ENCODE measurements at places on chromosomes 3 and 15.
A peak's percentile ranks its signal among the peaks of the same experiment; 100 is the strongest.

DNA sequence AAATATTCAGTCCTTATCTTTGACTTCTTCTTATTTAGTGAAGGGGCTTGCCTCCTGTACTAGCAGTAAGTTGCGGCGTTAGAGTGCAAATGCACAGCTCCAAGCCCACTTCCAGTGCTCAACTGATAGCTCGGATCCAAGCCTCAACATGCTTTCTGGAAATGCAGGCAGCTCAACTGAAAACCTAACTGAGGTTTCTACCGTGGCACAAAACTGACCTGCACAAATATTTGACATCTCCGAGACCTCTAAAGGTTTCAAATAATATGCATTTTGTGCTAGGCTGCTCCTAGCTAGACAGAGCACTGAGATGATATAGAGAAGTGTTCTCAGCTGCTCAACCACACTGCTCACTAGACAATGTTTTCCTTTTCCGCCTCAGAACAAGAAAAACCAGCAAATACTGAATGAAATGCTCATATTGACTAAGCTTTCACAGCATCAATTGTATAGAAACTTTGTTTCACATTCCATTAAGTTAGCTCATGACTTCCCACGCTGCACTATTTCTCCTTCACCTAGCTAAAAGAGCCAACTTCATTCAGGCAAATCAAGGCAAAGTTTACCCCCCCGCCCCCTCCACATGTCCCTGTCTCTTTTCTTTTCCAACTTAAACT, 822 bp downstream of the ZNF385D start:
- no peak for DNase-seq

- DNase-seq, result no peak
Measured at GRCh38 chr3:133828576-133829309, 23.1 kb downstream of the SRPRB start.

DNA sequence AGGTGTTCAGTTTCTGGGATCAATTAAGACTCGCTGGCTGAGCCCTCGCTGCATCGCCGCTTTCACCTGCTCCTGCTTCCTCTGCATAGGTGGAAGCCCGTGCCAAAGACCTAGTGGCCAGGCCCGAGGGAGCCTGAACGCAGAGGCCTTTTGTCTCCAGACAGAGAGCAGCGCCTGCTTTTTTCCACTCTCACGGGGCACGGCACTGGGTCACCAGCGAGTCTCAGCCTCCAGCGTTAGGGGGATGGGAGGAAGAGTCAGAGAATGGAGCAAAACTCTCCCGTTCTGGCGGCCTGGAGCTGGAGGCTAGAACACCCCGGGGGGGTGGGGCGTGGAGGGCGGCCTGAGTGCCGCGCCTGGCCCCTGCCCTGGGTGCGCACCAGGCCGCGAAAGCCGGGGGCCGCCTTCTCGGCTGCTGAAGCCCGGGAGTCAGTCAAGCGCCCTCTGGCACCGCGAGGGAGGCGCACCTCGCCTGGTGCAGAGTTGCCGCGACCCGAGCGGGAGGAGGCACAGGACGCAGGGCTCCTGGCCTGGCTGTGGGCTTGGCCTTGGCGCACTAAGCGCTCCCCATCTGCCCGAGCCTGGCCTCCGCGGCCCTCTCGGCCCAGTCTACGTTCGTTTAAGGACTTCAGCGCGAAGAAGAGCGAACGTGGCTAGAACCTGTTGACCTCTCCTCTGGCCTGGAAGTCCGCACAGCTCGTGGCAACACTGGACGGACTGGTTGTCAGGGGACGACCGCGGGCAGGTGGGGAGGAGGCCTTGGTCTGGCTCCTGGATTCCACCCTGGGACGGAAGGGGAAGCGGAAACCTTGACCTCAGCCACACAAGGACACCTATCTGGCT, 21.5 kb downstream of the NR2F2 start:
- DNase-seq, result no peak

- DNase-seq, result no peak
Measured at GRCh38 chr3:142501004-142501926, 53.4 kb upstream of the XRN1 start.

GRCh38 chr15:38424101-38424552, 29.8 kb upstream of the FAM98B start:
- no peak for DNase-seq

DNA sequence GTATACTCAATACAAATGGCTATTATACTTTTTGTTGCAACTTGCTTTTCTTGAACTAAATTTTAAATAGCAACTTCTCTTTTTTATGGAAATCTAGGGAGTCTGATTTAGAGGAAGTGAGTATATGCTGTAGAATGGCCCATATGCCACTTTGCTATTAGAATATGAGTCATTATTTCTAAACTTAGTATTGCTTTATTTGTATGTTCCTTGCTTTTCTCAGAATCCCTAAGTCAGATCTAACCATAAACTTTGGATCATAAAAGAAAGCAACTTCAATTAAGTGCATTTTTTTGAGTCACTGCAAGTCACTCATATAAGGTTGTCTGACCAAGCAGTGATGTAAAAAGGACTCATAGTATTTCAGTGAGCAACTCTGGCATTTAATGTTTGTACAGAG, 17.5 kb upstream of the SPTSSB start:
- no peak for DNase-seq

- no peak for DNase-seq
Measured at GRCh38 chr3:194368918-194369317, 625 bp downstream of the LRRC15 start.

DNA sequence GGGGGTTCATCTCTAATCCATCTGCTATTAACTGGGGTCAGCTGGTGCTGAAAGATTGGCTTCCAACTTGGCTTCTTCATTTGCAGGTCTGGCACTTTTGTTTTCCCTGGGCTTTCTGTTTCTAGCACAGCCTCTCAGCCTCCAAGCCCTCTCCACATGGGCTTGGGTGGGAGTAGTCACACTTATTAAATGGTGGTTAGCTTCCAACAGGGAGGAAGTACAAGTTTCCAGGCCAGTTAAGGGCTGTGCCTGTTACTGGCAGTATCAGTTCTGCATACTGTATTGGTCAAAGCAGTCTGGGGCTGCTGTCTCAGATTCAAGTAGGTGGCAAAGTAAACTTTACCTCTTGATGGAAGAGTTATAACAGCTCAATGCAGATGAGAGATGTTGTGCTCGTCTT, 627.1 kb upstream of the CCDC54 start:
- no peak for DNase-seq

- no peak for DNase-seq
Measured at GRCh38 chr15:81534124-81534523, 160.1 kb upstream of the TMC3 start.

DNA sequence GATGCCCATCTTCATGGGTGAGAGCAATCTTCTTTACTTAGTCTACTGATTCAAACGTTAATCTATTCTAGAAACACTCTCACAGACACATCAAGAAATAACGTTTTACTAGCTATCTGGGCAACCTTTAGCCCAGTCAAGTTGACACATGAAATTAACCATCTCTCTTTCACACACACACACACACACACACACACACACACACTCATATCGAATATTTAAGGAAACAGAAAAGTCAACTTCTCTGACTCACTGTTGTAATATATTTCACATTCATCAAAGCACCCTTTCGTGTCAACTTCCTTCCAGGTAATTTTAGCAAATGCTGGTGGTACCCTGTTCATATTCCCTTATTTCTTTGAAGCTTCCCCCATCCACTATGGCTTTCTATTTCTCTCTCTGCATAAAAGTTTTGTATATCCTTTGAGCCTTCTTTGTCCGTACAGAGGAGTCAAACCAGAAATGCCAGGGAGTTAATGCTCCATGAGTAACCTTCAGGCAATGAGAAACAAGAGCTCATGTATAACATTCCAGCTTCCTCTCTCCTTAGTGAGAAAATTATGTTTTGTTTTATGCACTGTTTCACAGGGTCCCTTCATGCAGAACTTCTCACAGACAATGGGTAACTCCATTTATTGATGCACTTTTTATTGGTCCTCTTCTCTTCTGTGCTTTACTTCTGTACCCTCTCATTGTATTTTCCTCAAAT, 335.5 kb upstream of the CBLB start:
- no peak for DNase-seq

DNA sequence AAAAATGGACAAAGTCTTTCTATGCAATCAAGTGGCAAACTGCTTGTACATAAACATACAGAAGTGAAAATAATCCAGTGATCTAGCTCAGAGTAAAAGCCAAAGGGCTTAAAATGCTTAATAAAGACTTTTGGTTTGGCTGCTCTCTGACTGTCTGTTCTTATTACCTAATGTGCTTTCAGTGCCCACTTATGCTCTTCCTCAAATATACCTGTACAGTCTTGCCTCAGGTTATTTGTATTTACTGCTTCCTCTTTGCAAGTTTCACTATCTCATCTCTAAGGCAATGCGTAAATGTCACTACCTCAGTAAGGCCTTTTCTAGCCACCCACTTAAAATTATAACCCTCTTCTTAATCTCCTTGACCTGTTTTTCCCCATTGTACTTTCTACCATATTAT, 171.8 kb downstream of the EPHA6 start:
- DNase-seq, result no peak

- peak; percentile 85 for DNase-seq
Measured at GRCh38 chr3:27666708-27667107, 55.4 kb downstream of the EOMES start.

- DNase-seq, result no peak
Measured at GRCh38 chr3:125594125-125594524, 1.2 kb downstream of the OSBPL11 start.

- no peak for DNase-seq
Measured at GRCh38 chr3:54582424-54582823, 345.4 kb downstream of the LRTM1 start.

- DNase-seq, result no peak
Measured at GRCh38 chr3:14798231-14798630, 20.5 kb upstream of the FGD5 start.

DNA sequence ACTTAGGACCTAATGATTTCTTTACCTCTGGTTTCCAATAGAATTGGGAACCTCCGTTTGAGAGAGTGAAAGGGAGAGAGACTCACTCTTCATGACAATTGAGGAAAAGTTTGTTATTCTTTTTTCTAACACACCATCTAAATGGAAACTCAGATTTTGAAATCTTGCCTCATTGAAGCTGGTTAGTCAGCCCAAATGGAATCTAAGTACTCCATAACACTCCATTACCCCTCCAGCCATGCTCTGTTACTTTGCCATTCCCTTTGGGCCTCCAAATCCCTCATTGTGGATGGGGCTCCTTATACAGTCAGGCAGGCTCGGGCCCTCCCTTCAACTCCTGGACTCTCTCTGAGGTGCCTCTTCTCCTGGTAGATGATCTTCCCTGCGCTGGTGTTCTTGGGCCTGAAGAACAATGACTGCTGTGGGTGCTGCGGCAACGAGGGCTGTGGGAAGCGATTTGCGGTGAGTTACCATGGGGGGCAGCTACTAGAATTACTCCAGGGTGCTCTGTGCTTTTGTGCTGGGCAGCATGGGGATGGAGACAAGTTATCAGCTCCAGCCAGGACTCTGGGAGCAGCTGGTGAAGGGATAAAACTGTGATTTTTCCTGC, 1.1 kb downstream of the TM4SF4 start:
- no peak for DNase-seq

DNA sequence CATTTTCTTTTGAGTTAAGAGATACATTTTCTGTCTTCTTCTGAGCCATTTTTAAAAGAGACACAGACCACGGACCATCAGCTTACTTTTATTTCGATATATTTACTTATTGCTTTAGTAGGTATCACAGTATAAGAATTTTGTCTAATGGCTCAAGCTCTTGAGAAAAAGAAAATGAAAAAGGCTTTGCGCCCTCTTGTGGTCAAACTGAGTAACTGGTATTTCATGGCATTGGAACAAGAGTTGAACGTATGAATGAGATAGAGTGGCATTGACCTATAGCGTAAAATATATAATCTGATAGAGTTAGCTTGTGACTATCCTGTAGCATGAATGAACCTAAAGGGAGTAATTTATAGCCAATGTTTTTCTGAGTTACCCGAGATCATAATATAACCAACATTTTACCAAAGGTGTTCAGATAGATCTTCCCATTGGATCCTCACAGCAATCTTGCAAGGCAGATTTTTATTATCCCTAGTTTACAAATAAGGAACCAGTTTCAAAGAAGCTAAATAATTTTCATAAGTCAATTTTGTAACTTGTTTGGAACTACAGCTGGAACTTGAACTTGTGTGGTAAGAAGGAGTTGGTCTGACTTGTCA, 154.6 kb downstream of the POLR2M start:
- DNase-seq, result peak; percentile 57

DNA sequence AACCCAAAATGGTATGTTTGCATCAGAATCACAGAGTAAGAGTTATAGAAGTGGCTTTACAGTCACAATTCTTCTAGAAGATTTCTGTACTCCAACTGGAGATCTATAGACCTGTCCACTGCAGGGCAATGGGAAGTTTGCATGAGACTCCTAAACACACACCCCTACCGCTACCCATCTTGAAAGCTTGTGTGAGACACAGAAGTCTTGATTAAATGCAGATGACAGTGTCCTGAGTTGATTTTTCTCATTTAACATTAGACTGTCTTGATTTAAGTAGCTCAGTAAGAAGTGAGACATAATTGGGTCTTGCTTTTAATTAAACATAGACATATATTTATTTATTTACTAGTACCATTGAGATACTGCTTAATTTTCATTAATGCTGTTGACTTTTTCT, 54.4 kb downstream of the CD47 start:
- DNase-seq, result no peak

DNA sequence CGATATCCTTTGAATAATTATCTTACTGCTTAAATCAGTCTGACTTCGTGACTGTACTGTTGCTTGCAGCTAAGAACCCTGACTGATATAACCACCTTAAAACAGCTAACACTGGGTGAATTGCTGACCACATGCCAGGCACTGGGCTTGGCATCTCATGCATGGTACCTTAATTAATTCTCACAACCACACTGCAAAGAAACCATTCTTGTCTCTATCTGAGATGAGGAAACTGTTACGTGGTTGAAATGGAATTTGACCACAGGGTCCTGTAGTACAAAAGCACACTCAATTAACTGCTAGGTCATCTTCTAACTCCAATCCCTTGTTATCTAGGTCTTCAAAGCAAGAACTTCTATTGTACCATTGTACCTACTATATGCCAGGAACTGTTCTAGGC, 92.7 kb upstream of the PRICKLE2 start:
- DNase-seq, result no peak

- no peak for DNase-seq
Measured at GRCh38 chr15:99466701-99467337, 99.0 kb upstream of the MEF2A start.

DNA sequence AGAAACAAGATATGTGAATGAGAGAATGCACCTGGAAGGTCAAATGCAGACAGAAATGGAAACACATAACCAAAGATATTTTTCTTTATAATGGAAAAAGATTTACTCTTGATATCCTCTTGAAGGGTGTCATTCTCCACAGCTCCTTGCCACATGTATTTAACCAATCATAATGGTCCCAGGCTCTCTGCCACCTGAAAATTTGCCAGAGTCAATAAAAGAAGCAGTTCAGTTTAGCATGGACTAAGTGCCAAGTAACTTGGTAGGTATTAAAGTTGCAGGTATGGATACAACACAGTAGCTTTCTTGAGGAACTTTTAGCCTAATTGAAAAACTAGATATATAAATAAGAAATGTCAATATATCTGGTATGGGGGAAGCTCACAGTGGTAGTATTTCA, 33.5 kb downstream of the TUSC7 start:
- DNase-seq, result no peak
